ENCODE measurements at places on chromosomes 1 and 21. TPM values are rescaled to one million over a fixed set of nuclear protein-coding genes. Genes with fewer than 3 reads are reported as not detected.

BARHL2 gene
- not detected for total RNA-seq

IFI44 gene
- total RNA-seq, result 0.47 TPM

MTOR gene
- total RNA-seq, result 68.6 TPM

KRTAP19-3 gene
- not detected for total RNA-seq

OR2L3 gene
- not detected for total RNA-seq

GOLPH3L gene
- total RNA-seq, result 17.3 TPM

SORT1 gene
- 60.8 TPM for total RNA-seq

KCNQ4 gene
- 0.89 TPM for total RNA-seq

OR10Z1 gene
- not detected for total RNA-seq

SLFNL1 gene
- 0.37 TPM for total RNA-seq

RAB3B gene
- total RNA-seq, result 2.4 TPM

RSPO1 gene
- total RNA-seq, result 0.50 TPM

HAO2 gene
- not detected for total RNA-seq

TSPEAR gene
- total RNA-seq, result not detected

GSTM5 gene
- total RNA-seq, result 0.23 TPM

TMEM51 gene
- 6.7 TPM for total RNA-seq

Data from neural crest cell (in vitro differentiated cells).